ENCODE measurements at places on chromosomes 5 and 9. TPM values are rescaled to one million over a fixed set of nuclear protein-coding genes. Genes with fewer than 3 reads are reported as not detected.

DNA sequence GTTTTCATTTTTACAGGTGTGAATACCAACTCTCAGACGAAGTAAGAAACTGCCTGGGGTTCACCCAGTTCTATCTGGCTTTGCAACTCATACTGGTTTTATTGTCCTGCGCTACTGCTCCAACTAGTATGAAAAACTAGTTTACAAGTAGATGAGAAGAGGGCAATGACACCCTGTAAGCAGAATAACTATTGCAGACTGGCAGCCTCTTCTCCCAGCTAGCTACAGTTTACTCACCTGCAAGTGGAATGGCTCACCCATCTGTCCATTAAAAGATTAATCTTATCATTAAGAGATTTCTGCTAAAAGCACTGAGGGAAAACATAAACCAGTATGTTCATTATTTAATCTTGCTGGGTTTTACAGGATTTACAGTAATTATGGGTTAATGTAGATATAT is 113.4 kb downstream of the FRMD3 start:
- DNase-seq = no peak

DNA sequence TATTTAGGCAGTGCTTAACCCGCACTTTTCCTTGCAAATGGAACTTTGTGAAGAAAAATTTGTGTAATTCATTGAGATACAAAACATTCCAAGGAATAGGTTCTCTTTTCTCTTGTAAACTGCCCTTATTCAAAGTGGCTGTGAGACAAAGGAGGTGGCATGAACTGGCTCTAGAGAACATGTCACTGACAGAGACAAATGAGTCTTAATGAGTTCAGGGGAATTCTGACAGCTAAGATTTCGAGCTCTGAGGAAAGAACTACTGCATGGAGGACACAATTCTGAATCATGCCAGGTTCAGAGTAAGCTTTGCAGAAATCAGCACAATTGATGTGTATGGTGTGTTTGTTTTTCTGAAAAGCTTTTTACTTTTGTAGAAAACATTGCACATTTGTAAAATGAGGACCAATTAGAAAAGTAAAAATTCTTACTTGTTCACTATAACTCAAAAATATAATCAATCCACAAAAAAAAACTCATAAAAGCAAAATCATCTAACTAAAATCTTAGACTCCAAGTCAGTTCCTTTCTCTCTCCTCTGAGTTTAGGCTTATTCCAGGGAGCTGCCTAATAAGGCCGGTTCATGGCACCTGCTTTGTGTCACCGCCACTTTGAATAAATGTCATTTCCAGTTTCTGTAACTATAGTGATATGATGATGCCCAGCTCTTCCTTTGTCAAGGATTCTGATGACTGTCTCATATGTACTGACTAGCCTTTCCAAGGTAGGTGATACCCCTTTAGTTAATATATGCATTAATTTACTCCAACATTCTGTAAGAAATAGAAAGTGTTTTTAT is 163.2 kb downstream of the HCN1 start:
- DNase-seq = no peak

DNA sequence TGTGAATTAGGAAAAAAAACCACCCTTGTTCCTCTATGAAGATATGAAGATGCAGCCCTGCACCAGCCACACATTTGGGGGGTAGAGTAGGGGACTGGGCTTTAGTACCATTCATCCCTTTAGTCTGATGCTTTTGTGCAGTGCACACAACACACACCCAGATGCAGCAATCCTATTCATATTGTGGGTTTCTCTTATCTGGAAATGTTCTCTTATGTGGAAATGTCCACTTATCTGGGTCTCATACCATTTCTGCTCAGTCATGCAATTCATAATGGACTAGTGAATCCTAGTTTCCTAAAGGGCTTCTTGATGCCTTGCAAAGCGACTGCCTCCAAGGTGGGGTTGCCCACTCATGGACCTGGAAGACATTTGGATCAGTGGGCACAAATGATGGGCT is 47.8 kb downstream of the C9orf152 start:
- no peak for DNase-seq

Gene RAD23B
- 89.7 TPM for total RNA-seq

Gene WNT8A
- total RNA-seq = not detected

Measured in activated CD4-positive, alpha-beta T cell treated with anti-CD3 and anti-CD28 coated beads, Interleukin-2, amount 10 ng/mL, durations not matched to agents 7 days and 5 days (primary cell).